ENCODE measurements at places on chromosomes 2 and 18.
A peak's percentile ranks its signal among the peaks of the same experiment; 100 is the strongest.

GRCh38 chr2:28926847-28927246 lies 32.4 kb downstream of the WDR43 start:
- no peak for DNase-seq

- no peak for DNase-seq
These were observed 84.4 kb downstream of the TGOLN2 start for GRCh38 chr2:85243101-85244072.

- no peak for DNase-seq
These were observed 174.8 kb upstream of the ACAA2 start for GRCh38 chr18:49988101-49988500.

DNA sequence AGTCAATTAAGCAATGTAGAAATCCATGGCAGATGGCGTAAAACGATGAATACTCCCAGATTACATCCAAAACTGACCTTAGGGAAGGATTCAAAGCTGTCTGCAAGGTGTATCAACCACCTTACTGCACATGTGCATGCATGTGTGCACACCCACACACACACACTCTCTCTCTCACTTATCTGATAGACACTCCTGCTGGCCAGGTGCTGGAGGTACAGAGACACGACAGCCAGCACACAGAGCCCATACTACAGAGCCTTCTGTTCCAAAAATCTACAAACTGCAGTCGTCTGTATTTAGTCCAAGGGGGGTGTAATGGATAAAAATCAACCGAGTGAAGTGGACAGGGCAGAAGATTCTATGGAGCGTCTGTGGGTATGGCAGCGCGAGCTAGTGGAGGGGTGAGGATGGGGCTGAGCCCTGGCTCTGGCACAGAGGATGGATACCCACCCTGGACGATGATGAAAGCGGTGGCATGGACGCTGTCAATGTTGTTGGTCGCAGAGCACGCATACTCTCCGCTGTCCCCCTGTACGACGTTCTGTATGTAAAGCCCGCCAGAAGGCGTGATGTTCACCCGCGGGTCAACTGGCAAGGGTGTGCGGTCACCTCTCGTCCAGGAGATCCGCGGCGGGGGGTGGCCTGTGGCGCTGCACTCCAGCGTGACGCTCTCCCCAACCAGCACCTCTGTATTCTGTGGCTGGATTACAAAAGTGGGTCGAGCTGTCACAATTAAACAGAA lies 78.4 kb downstream of the PXDN start:
- no peak for DNase-seq

DNA sequence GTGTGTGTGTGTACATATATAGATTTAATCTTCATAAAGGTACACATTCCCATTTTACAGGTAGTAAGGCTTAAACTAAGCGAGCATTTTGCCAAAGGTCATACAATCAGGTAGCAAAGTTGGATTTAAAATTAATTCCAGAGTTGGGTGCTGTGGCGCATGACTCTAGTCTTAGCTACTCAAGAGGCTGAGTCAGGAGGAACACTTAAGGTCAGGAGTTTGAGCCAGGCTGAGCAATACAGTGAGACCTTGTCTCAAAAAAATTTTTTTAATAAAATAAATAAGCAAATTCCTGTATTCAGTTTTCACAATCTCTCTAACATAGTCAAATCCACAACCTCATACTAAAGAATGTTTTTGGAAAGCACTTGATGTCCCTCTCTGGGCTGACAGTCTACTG lies 111.5 kb upstream of the LDLRAD4 start:
- no peak for DNase-seq

DNA sequence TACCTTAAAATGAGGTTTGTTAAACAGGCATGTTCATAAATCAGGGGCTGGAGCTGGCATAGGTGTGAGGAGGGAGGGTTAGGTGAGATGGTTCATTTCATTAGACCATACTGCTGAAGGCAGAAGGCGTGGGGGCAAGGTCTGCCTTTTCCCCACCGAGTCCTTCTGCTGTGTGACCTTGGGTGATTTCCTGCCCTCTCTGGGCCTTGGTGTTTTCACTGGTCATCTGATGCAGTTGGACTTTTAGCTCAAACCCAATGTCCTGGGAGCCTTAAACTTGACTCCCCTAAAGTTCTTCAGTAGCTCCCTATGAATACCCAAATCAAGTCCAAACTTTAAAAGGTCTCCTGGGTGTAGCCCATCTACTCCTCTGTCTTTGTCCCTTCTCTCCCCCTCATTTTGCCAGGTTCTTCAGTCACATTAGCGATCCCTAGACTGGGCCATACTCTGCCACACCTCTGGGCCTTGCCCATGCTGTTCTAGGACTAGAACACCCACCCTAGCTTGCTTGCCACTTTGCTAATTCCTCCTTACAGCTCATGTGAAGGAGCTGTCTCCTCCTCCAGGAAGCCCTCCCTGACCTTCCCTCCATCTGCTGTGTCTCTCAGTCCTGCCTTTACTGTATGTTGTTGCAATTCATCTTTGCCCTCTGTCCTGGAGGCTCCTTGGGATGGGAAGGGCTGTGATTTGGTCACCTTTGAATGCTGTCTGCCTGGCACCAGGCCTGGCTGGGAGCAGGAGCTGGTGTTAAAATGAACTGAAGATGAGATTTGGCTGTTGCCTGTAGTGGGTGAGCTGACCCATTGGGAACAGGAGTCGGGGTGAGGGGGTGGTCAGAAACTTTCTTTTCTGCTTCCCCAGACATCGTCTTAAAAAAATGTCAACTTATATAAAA lies 85.4 kb upstream of the HS6ST1 start:
- no peak for DNase-seq

DNA sequence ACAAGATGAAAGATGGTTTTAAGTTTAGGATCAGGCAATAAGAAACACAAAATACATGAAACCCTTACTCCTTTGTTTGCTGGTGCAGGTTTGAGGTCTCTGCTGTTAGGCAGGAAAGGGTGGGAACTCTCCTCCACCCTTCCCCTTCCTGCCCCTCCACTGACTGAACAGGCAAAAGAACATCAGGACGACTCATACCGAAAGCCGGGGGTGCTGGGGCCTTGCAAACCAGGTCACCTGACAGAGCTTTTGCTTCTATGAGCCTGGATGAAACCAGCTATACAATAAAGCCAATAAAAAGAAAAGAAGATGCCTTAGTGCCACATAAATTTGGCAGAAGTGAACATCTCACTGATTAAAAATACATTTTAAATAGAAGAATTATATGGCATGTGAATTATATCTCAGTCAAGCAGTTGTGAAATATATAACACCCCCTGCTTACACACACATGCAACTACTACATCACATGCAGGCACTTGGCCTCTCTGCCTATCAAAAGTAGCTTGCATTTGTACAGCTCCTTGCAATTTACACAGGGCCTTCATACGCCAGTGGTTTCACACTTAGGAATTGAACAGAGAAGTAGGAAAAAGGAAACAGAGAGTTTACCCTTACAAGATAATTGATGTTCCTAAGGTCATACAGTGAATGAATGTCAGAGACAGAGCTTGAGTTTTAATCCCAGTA lies 215.1 kb upstream of the TRIB2 start:
- no peak for DNase-seq

DNA sequence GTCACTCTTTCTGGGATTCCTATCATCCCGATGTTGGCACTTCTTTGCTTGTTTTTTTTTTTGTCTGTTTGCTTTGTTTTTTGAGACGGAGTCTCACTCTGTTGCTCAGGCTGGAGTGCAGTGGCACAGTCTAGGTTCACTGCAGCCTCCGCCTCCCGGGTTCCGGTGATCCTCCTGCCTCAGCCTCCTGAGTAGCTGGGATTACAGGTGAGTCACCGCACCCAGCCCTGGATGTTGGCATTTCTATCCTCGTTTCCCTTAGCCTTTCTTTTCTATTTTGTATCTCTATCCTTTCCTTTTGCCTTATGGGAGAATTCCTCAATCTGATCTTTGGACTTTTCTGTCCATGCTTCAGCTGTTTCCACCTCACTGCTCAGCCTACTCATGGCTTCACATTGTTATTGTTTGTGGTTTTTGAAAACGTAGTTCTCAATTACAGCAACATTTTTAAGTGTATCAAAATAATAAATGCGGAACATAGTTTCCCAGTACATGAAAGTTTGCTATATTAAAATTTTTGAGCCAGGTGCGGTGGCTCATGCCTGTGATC lies 62.1 kb upstream of the ZNF516 start:
- no peak for DNase-seq

DNA sequence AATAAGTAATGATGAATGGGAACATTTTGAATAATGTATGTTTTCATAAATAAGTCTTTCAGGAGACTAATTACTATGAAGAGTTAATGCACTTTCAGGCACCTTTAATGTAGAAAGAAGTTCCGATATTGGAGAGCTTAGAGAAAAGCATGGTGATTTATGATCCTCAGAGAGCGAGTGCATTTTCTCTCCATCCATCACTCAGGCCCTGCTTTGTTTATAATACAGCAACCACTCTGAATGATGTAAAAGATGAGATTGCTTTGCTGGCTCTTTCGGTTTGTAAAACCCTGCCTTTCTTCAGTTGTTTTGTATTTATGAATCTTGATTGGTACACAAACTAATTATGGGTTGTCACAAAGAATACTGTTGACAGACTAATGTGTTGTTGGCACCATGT lies 132.0 kb downstream of the NYAP2 start:
- DNase-seq: no peak

DNA sequence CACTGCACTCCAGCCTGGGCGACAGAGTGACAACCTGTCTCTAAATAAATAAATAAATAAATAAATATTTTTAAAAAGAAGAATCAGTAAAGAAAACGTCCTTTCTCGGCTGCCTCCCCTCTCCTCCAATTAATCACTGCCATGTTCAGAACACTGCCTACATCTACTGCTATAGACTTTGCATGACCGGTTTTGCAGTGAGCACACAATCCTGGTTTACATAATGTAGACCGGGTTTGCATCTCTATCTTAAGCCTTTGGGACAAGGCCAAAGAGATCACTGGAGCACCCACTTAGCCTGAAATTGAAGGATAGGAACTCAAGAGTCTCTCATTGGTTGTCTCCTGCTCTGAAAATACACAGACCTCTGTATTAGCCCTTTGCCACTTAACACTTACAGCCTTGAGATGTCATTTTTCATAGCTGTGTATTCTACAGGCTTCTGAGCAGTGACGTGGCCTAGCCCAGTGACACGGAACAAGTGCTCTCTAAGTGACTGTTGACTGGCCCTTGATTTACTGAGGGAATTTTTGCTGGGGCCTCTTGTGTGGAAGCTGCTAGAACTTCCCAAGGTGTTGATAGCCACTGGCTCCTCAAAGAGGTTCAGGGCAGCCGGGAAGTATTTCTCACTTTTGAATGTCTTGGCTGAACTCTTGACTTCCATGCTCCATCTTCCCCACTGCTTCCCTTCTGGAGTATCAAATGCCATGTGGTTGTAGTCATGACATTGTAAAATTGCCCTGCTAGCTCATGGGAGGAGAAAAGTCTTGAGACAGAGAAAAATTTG lies 45.3 kb upstream of the CCBE1 start:
- DNase-seq: no peak

- peak; percentile 28 for DNase-seq
These were observed 71.1 kb downstream of the MGAT5 start for GRCh38 chr2:134324947-134325346.

DNA sequence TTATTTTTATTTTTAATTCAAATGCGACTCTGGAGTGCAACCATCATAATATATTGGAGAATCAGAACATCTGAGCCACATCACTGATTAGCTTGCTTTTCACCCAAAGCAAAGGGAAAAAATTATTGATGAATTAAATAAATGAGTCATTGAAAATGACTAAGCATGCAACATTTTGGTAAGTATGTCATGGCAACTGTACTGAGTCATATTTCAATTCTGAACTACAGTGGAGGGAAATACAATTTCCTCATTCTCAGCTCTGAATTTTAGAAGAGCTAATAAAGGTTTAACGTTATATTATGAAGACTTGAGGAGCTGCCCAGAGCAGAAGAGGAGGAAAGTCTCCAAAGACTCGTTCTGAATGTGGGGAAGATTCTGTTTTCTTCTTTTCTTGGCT lies 89.6 kb upstream of the CCDC68 start:
- DNase-seq: no peak

- DNase-seq: no peak
These were observed 1.5 kb downstream of the FHOD3 start for GRCh38 chr18:36299015-36299414.

DNA sequence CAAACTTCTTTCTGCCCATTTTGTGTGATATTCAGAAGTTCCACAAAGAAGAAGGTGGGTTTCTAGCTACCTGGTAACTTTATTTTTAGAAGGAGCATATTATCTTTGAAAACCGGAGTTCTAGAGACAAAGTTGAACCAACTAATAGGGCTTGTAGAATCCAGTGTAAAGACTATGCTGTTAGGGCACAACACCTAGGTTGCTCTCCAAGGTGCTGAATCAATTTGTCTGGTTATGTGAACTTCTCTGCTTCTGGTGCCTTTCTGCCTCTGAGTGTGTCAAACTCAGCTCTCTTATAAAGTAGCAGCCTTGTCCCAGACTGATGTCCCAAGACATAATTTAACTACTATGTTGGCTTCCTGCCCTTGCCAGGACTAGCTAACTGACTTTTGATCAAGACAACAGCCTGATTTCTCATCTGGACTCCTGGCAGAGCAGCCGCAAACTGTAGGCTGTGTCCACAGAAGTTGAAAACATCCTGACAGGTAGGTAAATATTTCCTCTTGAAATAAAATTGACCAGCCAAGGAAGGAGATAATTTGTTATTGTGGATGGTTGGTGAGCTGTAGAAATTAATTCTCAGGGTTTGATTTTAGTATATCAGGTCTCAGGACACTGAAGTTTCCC lies 119.4 kb downstream of the CYRIA start:
- DNase-seq: peak; percentile 90

DNA sequence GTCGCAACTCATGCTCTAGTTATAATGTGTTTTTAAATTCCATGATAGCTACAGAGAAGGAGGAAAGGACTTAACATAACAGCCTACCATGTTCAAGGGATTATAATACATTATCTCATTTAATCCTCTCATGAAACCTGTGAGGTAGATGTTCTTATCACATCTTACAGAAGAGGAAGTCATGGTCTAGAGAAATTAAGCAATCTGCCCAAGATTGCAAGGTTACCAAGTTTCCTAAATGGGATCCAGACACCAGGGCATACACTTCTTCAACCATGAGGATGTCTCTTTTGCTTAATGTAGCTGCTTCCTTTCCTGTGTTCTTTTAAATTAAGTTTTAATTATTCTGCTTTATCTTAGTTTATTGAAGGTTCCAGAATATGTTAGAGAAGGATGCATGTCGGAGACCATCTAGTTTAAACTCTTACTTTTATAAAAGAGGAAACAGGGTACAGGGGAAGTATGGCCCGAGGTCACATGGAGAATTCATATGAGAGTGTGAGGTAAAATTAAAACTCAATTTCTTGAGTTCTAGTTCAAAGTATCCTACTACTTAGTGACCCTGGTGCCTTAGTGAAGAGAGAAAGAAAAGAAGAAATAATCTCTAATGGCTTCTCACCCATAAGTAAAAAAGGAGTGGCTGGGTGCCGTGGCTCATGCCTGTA lies 3.6 kb upstream of the IL1A start:
- DNase-seq: no peak

- no peak for DNase-seq
These were observed 46.7 kb upstream of the PDIA6 start for GRCh38 chr2:10859278-10859677.

DNA sequence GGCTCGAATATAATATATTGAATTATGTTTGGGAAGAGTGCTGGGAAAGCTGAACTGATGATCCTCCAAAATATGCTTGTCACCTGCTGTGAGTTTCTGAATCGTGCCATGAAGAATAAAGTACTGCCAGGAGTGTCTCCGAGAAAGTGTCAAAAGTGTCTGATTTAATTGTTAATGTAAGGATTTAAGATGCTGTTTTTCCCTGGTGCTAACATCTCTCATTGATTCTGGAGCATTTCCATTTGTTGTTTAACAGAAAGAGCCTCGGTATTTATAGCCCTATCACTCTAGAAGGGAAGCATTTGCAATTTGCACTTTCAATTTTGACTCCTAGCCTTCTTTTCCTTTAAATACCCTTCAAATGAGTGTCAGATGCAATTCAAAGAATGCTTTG lies 342.2 kb downstream of the RND3 start:
- no peak for DNase-seq
